Glutamatergic neuron (in vitro differentiated cells): ENCODE measurements at places on chromosomes 12 and 14. TPM values are rescaled to one million over a fixed set of nuclear protein-coding genes. Genes with fewer than 3 reads are reported as not detected.

DNA sequence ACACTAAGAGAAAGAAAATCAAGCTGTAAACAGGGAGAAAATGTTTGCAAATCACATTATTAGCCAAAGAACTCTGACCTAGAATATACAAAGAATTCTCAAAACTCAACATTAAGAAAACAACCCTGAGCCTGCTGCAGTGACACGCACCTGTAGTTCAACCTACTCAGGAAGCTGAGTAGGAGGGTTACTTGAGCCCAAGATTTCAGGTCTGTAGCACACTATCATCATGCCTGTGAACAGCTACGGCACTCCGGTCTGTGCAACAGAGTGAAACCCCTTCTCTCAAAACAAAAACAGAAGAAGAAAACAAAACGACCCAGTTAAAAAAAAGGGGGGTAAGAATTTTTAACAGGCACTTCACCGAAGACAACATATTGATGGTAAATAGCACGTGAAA, 20.8 kb downstream of the SAV1 start:
- H3K4me3 ChIP-seq: no peak overlapping the region
- H3K27ac ChIP-seq: no peak overlapping the region
- no peak for DNase-seq
- H3K4me1 ChIP-seq: no peaks in the 10 kb centered on the region
- peaks cover 2% of the 10 kb centered on the region for H3K27me3 ChIP-seq

GRCh38 chr12:22377731-22378496, 43.4 kb upstream of the ST8SIA1 start:
- no peaks in the 10 kb centered on the region for H3K4me1 ChIP-seq
- no peak overlapping the region for H3K4me3 ChIP-seq
- no peak for DNase-seq
- no peaks in the 10 kb centered on the region for H3K36me3 ChIP-seq
- H3K27me3 ChIP-seq: no peaks in the 10 kb centered on the region
- no peak overlapping the region for H3K27ac ChIP-seq

Gene ACVRL1
- 0.39 TPM for total RNA-seq

DNA sequence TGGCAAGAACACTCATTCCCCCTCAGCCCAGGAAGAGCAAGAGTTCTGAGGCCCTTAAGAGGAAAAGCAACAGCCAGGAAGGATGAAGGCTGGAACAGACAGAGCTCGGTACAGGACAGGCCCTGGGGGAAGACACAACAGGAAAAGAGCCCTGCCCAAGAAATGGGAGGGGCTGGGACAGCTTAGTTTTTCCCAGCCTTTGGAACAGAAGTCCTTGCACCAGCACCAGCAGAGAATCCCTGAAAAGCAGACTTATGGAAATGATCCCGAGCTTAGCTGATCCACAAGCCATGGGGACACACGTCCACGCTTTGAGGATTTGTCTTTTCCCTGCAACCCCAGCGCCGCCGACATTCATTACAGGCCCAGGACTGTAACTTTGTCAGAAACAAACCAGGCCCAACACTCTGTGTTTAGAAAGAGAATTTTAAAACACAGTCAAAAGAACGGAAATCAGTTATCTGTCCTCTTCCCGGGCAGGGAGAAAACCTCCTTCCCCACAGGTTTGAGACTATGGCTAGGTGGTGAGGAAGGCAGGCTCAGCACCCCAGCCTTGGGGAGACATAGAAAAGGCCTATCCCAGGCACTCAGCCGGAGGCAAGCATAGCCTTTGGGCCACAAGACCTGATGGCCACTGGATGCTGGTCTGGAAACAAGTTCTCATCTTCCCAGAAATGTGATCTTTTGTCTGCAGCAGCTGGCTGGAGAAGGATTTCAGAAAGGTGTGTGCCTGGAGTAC, 4.0 kb upstream of the AVIL start:
- H3K36me3 ChIP-seq: no peaks in the 10 kb centered on the region
- H3K27me3 ChIP-seq: peaks cover 11% of the 10 kb centered on the region
- DNase-seq: no peak
- peaks cover 18% of the 10 kb centered on the region for H3K4me1 ChIP-seq
- no peak overlapping the region for H3K4me3 ChIP-seq

Gene MAGOHB
- total RNA-seq: 22.1 TPM

DNA sequence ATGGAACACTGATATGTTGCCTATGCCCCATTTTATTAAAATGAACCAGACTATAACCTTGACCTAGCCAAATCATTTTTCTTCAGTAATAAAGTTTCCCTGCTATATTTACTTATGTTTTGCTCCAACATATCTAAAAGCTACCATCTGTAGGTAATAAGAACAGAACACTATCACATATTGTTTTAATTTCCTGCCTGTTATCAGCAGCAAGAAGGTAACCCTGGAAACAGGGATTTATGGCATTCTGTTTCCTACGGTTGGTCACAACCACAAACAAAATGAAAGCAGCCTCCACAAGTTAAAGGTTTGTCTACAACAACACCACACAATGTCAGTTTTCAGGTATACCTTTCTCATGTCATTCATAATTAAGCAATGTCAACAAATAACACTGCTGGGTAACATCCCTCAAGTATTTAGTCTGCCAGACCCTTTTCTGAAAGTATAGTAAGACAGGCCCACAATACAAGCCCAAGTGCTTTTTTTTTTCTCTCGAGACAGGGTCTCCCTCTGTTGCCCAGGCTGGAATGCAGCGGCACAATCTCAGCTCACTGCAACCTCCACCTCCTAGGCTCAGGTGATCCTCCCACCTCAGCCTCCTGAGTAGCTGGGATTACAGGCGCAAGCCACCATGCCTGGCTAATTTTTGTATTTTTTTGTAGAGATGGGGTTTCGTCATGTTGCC, 25.5 kb downstream of the GCH1 start:
- no peak overlapping the region for H3K27ac ChIP-seq
- no peak overlapping the region for H3K4me3 ChIP-seq
- no peaks in the 10 kb centered on the region for H3K36me3 ChIP-seq
- H3K27me3 ChIP-seq: peaks cover 1% of the 10 kb centered on the region
- peaks cover 2% of the 10 kb centered on the region for H3K4me1 ChIP-seq

Gene KRT74
- not detected for total RNA-seq

DNA sequence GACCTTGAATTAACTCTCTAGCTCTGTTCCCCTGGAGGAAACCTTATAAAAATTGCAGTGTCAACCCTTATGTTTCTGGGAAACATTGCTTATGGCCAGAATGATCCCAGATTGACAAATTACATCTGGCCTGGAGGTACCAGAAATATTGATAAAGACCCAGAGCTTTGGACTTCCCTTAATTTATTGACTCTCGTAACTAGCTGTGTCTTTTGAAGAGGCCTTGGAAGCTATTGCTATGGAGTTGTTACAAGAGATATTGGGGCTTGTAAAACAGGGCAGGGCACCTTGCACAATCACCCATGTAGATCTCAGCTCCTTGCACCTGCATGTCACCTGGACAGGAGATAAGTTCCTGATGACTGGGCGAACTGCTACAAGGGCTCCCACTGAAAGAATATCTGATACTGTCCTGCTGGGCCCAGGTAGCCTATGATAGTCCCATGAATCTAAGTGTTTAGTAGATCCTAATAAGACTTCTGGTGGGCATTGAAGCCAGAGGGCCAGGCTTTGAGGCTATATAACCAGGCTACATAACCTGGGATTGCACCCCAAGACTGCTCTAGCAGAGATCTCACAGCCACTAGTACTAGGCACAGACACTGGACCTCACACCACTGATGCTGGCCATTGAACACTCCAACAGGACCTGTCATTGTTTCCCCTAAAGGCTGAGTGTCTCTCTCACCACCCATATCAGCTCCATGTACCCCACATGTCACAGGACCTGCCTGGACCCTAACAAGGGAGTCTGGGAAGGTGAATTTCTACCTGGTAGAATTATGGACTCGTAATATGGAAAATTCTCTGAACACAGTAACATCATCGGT, 135.7 kb upstream of the PWP1 start:
- no peak for DNase-seq
- no peaks in the 10 kb centered on the region for H3K36me3 ChIP-seq
- no peaks in the 10 kb centered on the region for H3K4me1 ChIP-seq
- no peak overlapping the region for H3K27ac ChIP-seq

GRCh38 chr14:38723277-38723676, 379.8 kb downstream of the SEC23A start:
- no peak overlapping the region for H3K27ac ChIP-seq
- DNase-seq: no peak
- H3K4me3 ChIP-seq: no peak overlapping the region

Gene CMA1
- total RNA-seq: not detected

GRCh38 chr12:116372815-116373214, 95.3 kb upstream of the MED13L start:
- H3K27me3 ChIP-seq: peaks cover 7% of the 10 kb centered on the region
- H3K4me1 ChIP-seq: peaks cover 11% of the 10 kb centered on the region

DNA sequence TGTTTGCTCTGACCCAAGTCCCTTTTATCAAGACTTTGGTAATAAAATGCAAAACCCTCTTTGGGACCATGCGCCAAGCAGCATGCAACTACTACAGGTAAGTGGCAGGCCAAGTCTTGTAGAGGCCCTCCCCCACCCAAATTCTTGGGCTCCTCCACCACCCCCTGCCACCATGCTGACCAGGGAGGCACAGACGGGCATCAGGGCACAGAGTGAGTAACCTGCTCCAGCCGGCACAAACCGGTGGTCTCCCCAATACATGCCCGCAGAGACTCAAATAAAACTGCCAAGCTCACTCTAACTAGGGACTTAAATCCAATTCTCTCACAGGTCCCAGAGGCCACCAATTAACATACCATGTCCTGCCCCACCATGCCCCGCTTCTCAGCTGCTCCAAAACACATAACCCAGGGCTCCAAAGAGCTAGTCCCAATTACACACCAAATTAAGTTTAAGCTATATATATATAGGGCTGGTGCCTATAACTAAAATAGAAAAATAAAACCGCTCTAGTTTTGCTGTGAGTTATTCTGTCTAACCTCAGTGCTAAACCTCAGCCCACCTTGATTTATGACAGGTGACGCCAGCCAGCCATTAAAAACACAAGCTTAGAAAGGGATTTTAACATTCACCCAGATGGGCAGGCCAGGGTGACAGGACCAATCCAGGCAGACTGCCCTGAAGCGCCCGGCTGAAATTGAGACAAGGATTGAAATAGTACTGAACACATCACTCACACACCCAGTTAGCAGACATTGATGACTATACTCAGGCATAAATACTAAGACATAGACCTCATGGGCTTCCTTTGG, 81.0 kb downstream of the CLMN start:
- H3K36me3 ChIP-seq: no peaks in the 10 kb centered on the region
- H3K4me3 ChIP-seq: no peak overlapping the region
- peaks cover 32% of the 10 kb centered on the region for H3K4me1 ChIP-seq
- H3K27ac ChIP-seq: no peak overlapping the region
- peaks cover 3% of the 10 kb centered on the region for H3K27me3 ChIP-seq
